ENCODE measurements at places on chromosomes 5 and 9.

DNA sequence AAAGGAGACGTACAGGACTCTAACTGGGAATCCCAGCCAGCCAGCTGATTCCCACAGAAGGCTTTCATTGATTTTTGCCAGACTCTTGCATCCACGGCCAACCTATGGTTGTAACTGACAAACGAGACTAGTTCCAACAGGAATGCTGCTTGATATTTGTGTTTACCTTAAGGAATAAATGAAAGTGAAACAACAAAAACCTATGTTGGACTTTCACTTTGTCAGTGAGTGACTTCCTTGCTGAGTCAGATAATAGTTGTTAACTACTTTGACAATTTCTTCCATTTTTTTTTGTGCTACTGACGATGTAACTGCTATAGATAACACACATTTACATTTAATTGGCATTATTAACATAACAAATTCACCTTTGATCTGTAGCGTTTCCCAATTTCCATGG, 63.4 kb upstream of the LRRTM2 start:
- DNase-seq, result no peak

GRCh38 chr9:89592213-89592815, 12.5 kb upstream of the GADD45G start:
- no peak for DNase-seq

- DNase-seq, result no peak
These were observed 30.0 kb downstream of the STRBP start for GRCh38 chr9:123238365-123238764.

- DNase-seq, result no peak
These were observed 2.8 kb downstream of the CDH10 start for GRCh38 chr5:24642022-24642421.
